ENCODE measurements at places on chromosomes 2 and 18.

DNA sequence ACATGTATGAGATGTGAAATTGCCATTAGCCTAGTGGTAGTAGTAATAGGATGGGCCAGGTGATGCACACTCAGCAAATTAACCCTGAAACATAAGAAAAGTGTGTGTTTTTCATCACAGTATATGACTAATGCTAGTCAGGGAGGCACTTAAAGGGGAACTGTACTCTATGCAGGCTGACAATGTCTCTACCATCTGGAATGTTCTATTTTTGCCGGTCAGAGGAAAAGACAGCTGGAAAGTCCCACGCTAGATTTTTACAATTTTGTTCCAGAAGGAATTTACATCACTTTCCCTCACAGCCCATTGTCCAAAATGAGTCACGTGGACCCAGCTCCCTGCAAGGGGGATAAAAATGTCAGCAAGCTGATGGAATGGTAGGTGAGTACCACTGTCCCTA lies 746.3 kb upstream of the CHAC2 start:
- peak; percentile 69 for DNase-seq

DNA sequence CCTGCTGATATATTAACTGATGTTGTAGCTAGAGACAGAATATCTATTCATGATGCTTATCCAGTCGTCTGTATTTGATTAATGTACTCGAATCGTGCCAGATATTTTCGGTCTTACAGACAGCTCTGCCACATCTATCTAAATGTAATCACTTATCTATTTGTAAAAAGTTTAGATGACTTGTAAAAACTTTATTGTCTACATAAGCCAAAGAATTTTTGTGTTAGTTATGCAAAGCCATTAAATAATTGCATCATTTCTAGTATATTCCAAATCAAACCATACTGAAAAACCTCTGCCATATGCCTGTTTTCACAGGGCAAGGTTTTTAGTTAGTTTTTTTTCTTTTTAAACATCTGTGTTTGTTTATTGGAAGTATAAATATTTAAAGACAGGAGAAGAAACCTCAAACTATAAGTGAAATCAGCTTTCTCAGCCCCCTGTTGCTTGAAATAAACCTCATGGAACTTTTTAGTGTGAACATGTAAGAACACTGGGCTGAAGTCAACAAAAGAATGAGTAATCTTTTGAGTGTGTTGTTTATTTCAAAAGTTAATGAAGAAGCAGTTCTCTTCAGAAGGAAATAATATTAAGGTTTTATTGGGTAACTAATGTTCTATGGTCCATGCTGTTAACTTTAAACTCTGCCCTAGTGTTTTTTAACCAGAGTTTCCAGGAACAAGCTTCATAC lies 657.6 kb upstream of the SYT4 start:
- DNase-seq, result peak; percentile 37

GRCh38 chr18:73987247-73987980 lies 160.2 kb downstream of the FBXO15 start:
- DNase-seq, result peak; percentile 40

GRCh38 chr2:85133751-85134254 lies 611 bp downstream of the TCF7L1 start:
- peak; percentile 60 for DNase-seq

- DNase-seq, result peak; percentile 44
Measured at GRCh38 chr2:177758591-177759371, 313.8 kb downstream of the PDE11A start.

DNA sequence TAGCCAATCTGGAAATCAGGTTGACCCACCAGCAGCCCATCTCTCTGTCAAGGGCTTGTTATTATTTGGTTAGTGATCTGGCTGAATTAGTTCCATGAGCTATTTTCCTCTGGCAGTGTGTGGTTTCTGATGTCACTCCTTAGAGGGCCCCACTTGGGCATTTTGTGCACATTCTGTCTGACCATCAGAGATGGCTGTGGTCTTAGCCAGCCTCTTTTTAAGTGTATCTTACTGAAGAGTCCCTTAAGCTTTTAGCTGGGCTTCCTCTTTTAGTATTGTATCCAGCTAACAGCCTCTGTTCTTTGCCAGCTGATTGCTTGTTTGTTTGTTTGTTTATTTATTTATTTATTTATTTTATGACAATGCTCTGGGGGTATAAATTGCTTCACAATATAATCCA lies 951.1 kb upstream of the CNTNAP5 start:
- DNase-seq, result no peak

GRCh38 chr2:144663207-144663606 lies 143.3 kb upstream of the ZEB2 start:
- DNase-seq, result no peak

- DNase-seq, result no peak
Measured at GRCh38 chr18:79554945-79555645, 124.5 kb upstream of the CTDP1 start.

GRCh38 chr2:128451084-128452023 lies 132.7 kb upstream of the HS6ST1 start:
- DNase-seq, result no peak

All from EH (cell line).